Ureter (tissue), 1 donor: ENCODE measurements at places on chromosomes 11 and 22.

- no peak for DNase-seq
Measured at GRCh38 chr11:64436000-64436399, 77.0 kb downstream of the RPS6KA4 start.

GRCh38 chr11:19987331-19987801 is 172.9 kb downstream of the DBX1 start:
- no peak for DNase-seq

GRCh38 chr22:22141031-22141430 is 103.6 kb upstream of the VPREB1 start:
- DNase-seq = no peak

GRCh38 chr22:23385678-23386631 is 194.1 kb downstream of the IGLL1 start:
- peak; percentile 86 for DNase-seq

DNA sequence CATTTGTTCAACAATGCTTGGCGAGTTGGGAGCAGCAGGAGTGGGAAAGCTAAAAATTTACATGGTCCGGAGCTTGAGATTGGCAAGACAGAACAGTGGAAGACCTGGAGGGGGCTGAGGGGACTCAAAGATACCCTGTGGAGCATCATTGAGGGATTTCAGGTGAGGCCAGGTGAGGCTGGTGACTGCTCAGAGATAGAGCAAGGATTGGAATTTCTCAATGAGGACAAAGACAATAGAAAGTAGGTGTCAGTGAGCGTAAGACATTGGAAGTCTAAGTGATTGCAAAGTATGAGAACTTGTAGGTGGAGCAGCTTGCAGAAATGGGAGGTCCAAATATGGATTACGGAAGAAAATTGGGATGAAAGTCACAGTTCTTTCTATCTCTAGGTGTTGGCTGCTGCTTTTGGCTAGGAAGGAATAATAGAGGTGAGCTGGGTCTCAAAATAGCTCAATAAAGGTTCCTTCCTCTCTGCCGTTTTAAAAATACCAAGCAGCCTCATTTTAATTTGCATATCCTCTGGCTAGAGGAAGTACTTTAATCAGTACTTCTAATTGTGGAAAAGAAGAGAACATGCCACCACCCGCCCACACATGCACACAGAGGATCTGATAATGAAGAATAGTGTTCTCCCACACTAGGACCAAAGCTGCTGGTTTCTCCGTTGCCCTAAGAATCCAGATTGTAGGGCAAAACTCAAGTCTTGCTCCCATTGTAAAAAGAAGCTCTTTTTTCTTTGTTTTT is 41.8 kb upstream of the SORL1-AS1 start:
- no peak for DNase-seq

DNA sequence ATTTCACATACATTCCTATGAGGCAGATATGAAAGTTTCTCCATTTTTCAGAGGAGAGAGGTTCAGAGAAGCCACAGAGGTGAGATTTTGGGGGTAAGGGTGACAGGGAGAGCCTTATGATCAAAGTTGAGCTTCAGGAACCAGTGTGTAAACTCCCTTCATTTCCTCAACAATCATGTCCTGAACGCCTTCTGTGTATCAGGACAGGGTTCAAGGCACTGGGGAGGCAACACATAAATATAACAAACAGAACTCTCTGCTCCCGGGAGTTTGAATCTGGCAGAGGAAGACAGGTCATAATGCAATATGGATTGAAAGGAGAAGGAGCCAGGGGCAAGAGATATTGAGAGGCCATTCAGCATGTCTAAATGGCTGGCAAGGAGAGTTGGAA is 28.0 kb downstream of the AMOTL1 start:
- DNase-seq = no peak

- no peak for DNase-seq
Measured at GRCh38 chr22:36015811-36016529, 12.7 kb downstream of the RBFOX2 start.

- no peak for DNase-seq
Measured at GRCh38 chr11:13114566-13115379, 105.7 kb downstream of the RASSF10 start.
